ENCODE measurements at places on chromosomes 5 and 9.

- no peak for DNase-seq
Observed at GRCh38 chr9:101427957-101428655, 7.5 kb downstream of the ALDOB start.

- DNase-seq, result no peak
Observed at GRCh38 chr5:53569453-53569852, 9.0 kb downstream of the NDUFS4 start.

- no peak for DNase-seq
Observed at GRCh38 chr5:153896701-153897100, 142.0 kb downstream of the FAM114A2 start.

- no peak for DNase-seq
Observed at GRCh38 chr9:100590481-100590880, 12.6 kb downstream of the CAVIN4 start.

DNA sequence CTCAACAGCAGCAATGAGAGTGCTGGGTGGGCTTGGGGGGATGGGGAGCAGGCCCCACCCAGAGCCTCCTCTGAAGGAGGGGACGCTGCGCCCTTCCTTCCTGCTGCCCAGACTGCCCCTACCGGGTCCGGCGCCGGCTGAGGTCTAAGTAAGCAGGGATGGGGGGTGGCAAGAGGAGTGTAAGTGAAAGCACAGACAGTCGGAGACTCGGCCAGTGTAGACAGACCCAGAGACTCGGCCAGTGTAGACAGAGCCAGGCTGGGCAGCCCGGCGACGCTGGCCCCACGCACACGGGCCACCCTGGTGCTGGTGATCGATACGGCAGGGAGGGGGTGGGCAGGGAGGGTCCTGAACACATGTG is 7.4 kb upstream of the ENTPD8 start:
- no peak for DNase-seq

DNA sequence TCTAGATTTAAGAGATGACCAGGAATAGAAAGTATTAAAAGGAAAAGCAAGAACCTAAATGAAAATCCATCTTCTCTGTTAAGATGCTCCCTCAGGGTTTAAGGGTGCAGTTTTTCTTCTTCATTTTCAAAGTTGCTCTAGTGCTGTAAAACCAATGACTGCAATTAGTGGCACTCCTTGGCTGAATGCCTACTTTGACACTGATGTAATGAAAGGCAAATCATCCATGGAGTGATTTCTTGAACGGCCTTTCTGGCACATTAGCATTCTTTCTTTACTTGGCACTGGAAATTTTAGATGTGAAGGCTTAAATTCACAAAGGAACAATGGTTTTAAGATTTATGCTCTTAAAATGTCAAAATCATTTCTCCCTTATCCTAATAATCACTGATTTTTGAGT is 19.3 kb upstream of the ISCA1 start:
- no peak for DNase-seq

- DNase-seq, result no peak
Observed at GRCh38 chr9:18741945-18742344, 268.0 kb downstream of the ADAMTSL1 start.

- DNase-seq, result no peak
Observed at GRCh38 chr5:133222979-133223378, 171.2 kb downstream of the HSPA4 start.

DNA sequence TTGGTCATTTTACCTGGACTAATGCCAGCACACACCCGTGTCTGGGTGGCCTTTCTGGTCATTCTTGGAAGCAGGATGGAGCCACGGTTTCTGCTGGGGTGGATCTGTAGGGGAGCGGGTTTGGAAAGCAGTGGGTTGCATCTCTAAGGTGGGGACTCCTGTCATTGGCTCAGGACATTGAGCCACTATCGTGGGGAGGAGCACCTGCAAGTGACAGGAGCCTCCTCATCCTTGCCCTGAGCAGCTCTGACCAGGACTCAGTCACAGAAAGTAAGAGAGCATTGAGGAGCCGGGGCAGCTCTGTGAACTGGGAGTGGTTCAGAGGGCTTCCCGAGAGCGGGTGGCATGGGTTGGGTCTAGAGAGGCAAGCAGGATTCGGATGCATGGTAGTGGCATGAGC is 3.7 kb downstream of the B4GALT7 start:
- no peak for DNase-seq

DNA sequence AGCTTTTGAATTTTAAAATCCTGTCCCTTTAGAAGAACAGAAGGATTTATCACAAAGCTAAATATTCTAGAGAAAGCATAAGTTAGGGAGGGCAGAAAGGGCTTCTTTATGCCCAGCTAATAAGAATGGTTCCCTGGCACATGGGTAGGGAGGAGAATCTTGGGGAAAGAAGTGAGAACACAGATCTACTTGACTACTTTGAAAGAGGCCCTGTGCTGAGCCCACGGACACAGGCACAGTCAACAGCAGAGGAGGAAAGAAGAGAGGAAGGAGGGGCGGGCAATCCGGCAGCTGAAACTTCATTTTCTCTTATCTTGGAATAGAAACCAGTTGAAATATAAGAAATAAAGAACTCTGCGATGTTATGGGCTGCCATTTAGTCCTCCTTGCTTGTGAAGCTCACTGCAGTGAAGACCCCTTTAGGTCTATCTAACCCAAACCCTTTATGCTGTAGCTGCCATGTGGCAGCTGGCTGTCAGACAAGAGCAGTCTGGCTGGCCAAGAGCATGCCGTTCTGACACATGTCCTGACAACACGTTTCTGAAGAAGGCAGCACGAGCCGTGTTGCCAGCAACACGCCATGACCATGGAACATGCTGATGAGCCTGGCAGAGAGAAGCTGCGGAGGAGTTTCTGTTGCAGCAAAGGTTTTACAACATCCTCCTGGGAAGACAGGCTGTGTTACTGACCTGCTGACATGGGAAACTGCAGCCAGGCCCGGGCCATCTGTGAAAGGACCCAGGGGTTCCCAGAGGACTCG is 34.2 kb downstream of the ABLIM3 start:
- DNase-seq, result no peak

DNA sequence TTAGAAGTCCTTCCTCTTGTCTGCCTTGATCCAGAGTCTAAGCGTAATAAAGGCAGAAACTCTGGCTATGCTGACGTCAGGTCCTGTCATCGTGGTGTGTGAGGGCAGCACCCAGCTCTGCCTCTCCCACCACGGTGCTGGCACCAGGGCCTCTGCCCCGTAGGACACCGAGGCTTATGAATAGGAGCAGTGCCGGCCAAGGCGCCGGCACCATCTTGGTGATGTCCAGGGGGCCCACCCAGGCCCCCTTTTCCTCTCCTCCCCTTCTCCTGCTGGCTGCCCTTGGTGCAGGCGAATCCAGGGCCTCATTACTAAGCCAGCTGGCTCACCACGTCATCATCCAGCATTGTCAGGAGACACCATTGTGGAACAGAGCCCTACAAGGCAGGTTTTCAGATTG is 252.3 kb downstream of the FANCC start:
- DNase-seq, result no peak

DNA sequence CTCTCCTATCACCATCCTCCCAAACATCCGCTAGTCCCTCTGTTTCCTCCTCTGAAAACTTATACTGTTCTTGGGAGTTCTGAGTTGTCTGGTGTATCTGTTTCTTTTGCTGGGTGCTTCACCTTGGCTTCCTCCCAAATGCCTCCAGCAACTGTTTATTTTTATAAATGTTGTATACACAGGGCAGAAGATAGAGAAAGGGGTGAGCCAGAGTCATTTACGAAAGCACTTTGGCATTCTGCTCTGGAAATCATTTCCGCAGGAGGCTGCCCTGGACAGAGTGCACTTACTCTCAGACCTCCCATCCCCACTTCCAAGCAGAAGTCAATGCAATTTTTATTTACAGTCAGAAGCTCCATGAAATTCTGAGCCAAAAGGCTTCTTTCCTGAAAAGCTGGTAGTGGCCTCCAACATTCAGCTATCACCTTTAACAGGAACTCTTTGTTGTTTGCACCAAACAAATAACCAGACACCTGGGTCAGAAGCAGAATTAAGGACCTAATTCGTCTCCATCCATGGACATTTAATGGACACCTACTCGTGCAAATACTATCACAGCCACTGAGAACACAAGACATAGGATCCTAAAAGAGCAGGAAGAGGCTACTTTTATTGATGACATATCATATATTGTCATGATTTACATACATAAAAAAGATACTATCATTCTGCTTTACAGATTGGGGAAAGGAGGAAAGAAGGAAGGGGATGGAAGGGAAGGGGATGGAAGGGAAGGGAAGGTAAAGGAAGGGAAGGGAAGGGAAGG is 229.5 kb upstream of the PAPPA start:
- DNase-seq, result no peak

- no peak for DNase-seq
Observed at GRCh38 chr9:100058699-100059579, 39.9 kb downstream of the ERP44 start.

DNA sequence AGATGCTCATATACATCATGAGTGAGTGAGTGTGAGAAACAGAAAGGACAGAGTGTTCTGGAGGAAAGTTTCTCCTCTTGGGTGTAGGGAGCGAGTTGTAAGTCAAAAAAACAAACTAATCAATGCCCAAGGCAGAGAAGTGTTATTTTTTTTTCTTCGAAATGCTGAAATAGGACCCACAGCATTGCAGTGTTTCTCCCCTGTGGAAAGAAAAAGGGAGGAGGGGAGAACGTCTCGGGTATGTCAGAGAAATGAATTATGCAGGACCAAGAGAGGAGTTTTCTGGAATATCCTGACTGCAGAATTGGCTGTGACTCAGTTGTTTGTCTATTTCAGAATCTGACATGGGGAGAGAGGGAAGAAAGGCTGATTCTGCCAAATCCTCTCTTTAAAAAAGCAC is 337.9 kb upstream of the RFX3 start:
- DNase-seq, result no peak

- no peak for DNase-seq
Observed at GRCh38 chr5:114419959-114420358, 58.1 kb downstream of the KCNN2 start.

- DNase-seq, result no peak
Observed at GRCh38 chr9:107546859-107547258, 57.3 kb upstream of the KLF4 start.

- no peak for DNase-seq
Observed at GRCh38 chr9:111442360-111443027, 41.7 kb downstream of the ECPAS start.

DNA sequence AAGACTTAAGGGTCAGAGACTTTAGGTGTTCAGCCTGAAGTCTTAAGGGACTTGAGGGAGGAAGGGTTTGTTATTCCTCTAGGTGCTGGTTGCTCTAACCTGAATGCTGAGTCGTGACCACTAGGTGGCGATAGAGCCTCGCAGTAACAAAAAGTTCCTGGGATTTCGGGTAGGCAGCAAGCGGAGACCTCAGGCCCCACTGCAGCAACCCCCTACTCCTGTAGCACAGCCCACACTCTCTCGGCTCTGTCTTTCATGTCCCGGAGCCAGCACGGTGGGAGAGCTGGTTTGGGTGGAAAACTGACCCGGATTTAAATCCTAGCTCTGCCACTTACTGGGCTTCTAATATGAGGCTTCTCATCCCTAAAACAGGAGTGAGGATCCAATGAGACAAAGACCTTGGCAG is 100.3 kb upstream of the PANK3 start:
- DNase-seq, result no peak

DNA sequence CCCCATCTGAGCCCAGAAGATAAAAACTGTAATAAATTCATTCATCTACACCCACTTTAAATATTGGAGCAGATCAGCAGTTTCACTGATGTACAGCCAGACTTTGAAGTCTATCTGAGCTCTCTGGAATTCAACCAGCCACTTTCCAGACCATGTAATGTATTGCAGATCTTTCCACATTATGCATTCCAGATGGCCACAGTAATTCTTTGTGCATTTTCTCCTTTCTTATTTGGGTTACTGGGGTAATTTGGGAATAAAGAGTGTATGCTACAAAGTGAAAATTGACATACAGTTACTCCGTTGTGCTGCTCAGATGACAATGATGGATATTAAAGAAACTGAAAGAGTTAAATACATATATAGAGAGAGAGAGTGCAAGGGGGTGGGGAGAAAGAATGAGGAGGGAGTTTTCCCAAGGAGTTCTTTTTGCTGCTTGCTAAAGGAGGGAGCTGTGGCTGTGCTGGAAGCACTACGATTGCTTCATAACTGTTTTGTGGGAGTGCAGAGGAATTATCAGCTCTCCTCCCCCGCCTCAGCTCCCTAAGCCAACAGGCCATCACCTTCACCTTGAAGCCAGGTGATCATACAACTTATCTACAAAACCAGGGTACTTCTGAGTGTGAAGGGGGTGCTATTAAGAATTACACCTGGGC is 152.8 kb downstream of the GAS1 start:
- no peak for DNase-seq

DNA sequence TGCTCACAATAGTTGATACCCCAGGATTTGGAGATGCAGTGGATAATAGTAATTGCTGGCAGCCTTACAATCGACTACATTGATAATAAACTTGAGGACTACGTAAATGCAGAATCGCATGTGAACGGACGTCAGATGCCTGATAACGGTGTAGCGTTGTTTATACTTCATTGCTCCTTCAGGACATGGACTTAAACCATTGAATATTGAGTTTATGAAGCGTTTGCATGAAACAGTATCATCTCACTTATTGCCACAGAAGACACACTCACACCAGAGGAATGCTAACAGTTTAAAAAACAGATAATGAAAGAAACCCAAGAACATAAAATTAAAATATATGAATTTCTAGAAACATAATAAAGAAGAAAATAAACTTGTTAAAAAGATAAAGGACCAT is 101.6 kb downstream of the GABBR2 start:
- no peak for DNase-seq

DNA sequence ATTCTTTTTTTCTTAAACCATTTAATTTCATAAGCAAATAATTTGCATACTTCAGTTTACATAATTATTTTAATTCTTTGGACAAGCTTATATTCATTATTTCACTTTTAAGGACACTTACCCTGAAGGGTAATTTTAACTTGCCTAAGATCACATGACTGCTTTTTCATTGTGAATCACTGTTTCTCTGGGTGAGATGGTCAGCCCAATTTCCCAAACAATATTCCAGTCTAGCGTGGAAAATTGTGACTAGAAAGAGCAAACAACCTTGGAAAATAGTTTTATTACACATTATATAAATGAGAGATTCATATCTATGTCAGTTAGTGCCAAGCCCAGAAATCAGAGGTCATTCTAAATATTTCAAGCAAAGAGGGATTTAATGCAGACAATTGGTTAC is 21.4 kb upstream of the JAKMIP2 start:
- DNase-seq, result no peak

DNA sequence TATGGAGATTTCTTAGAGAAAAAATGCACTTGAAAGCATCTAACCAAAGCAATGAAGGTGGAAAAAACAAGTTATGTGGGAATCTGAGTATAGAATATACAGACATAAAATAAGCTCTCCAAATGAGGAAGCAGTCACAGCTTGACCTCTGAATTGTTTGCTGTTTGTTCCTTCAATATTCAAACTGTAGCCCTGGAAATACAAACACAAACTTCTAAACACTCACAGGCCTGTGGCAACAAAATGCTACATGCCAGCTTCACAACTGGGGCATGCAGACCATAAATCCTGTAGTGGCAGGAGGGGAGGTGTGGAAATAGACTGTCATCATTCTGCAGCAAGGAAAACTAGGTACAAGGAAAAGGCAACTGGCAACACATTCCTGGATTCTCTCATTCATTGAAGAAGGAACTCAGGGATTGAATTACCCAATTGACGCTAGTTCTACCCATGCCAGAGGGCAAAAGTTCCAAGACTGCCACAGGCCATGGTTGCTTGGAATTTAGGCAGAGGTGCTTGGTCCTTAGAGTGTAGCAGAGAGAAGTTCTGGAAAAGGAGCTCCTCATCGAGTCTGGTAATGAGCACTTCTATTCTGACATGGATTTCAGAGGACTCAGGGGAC is 349.6 kb downstream of the PDE4D start:
- no peak for DNase-seq

Data from cortex of kidney (tissue), 1 donor.